Fibroblast of skin of left quadriceps (primary cell): ENCODE measurements at places on chromosomes 2 and 18.
A peak's percentile ranks its signal among the peaks of the same experiment; 100 is the strongest.

GRCh38 chr2:96962567-96963203 lies 23.7 kb downstream of the FAM178B start:
- DNase-seq: no peak

- no peak for DNase-seq
Measured at GRCh38 chr18:59821983-59822382, 77.8 kb upstream of the PMAIP1 start.

GRCh38 chr2:238038203-238038602 lies 22.6 kb upstream of the SCLY start:
- no peak for DNase-seq

GRCh38 chr2:96240341-96241038 lies 25.3 kb downstream of the TMEM127 start:
- DNase-seq: no peak

GRCh38 chr2:2892378-2892777 lies 485.2 kb downstream of the EIPR1 start:
- no peak for DNase-seq

GRCh38 chr2:238096311-238097011 lies 3.7 kb upstream of the ESPNL start:
- no peak for DNase-seq

DNA sequence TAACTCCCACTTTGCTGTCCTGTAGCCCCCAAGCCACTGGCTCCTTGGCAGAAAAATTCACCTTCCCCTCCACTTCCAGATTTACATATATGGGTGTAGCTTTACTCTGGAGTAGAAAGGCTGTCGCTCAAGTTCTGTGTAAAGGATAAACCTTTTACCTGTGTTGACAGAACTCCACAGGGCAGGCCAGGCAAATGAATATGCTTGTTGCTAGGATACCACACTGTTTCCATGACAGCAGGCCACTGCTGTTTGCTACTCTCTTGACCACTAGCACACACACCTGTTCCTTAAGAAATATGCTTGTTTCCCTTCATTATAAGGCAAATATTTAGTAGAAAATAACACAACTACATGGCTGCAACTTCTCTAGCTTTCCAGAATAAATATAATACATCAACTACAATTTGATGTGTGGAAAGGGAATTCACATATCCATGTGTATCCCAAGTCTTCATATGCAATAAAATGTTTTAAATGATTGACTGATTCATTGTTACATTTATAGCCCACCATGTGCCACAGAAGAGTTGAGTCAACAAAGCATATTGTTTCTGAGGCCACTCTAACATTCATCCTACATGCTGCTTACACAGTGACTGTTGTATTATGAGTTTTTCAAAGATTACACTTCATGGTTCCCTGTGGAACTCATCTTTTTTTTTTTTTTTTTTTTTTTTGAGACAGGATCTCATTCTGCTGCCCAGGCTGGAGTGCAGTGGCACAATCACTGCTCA lies 56.2 kb upstream of the ROCK1 start:
- DNase-seq: no peak

- no peak for DNase-seq
Measured at GRCh38 chr2:29848566-29849310, 72.6 kb downstream of the ALK start.

GRCh38 chr2:84492571-84492970 lies 23.7 kb upstream of the DNAH6 start:
- no peak for DNase-seq

DNA sequence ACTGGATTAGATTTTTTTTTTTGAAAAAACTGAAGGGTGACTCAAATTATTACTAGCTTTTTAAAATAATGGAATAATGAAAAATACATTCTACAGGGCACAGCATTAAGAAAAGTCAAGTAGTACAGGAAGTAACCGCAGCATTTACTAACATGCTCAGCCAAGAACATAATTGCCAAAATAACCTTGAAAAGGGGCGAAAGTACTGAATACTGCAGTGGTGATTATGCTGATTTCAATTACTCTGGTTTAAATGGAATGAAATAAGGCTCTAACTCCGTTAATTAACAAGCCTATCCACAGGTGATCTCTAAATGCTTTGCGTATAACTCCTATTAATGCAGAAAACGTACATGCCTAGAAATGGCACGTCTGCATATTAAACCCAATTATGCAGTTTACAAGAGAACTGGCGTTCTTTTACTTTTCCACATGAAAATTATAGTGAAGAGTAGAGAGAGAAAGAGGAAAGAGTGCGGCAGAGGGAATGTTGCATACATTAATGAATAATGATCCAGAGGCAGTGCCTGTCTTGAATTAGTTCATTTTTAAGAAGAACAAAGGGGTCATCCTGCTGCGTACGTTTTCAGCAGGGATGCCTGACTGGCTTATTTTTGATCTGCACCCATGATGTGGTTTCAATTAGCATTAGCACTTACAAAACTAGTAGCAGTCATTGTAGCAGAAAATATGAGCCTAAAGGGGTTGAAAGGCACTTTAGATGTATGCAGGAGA lies 612.4 kb downstream of the NYAP2 start:
- no peak for DNase-seq

DNA sequence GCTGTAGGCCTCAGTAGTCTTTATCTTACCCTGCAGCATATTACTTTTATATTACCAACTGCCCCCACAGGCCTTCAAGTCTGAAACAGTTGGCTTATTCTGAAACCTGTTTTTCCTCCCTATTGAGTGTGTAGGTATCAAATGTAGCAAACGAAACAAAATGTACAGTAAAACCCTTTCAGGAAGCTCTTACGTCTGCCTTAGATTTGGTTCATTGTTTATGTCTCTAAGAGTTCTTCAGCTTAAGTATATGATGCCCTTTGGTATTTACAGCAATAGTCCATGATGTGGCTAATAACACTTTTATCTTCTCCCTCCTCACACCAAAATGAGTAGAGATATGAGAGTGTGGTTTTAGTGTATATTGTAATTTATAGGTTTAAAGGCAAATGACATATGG lies 108.8 kb downstream of the DOCK10 start:
- DNase-seq: no peak

GRCh38 chr18:24306201-24306600 lies 91.4 kb downstream of the OSBPL1A start:
- DNase-seq: peak; percentile 49

DNA sequence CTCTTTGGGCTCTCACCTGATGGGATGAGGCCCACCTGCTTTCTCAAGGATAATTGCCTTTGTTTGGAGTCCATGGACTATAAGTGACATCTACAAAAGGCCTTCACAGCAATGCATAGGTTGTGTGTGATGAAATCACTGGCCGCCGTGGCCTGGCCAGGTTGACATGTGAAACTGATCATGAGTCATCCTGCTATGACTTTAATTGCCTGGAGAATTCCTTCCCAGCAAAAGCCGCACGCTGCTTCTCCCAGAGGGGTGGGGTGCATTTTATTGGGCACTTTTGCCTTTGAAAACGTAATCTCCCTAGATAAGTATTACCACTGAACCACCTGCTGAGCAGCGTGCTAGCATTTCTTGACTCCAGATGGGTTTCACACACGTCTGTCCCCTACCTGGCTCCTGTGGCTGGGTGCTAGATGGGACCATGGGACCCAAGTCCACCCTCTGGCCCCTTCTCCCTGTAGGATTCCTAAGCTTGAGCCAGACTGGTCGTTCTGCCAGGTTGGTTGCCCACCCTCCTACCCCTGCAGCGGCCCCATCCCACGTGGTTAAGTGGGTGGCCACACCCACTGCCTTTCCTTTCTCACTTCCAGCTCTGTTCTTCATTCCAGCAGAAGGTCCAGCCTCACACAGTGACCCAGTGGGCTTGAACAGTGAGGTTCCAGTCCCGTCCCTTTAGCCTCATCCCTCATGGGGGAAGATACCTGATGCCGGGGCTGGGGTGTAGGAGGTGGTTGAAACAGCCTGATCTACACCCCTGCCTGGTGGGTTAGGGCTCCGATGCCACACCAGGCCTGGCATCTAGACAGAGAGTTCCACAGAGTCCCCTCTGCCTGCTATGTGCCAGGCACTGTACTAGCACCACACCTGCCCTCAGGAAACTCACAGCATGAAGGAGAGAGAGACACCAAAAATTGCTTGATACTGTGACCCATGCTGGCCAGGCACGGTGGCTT lies 89.6 kb downstream of the GBX2 start:
- DNase-seq: peak; percentile 49

DNA sequence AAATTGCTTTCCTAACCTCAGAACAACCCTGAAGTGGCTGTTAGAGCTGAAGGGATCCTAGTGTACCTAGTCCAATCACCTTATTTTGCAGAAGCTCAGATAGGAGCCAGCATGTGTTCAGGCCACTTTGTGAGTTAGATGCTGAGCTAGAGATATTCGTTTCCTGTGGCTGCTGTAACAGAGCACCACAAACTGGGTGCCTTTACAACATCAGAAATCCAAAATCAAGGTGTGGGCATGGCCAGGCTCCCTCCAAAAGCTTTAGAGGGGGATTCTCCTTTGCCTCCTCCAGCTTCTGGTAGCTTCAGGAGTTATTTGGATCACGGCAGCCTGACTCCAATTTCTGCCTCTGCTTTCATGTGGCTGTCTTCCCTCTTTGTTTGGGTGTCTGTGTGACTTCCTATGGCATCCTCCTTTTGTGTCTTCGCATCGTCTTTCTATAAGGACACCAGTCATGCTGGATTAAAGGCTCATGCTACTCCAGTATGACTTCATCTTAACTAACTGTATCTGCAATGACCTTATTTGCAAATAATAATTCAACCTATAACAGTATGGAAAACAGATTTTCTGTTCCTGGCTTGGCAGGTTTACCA lies 86.3 kb upstream of the TGFA start:
- no peak for DNase-seq

- DNase-seq: no peak
Measured at GRCh38 chr2:26922405-26923188, 47.8 kb upstream of the MAPRE3 start.

- no peak for DNase-seq
Measured at GRCh38 chr2:42385225-42385624, 24.2 kb upstream of the COX7A2L start.

DNA sequence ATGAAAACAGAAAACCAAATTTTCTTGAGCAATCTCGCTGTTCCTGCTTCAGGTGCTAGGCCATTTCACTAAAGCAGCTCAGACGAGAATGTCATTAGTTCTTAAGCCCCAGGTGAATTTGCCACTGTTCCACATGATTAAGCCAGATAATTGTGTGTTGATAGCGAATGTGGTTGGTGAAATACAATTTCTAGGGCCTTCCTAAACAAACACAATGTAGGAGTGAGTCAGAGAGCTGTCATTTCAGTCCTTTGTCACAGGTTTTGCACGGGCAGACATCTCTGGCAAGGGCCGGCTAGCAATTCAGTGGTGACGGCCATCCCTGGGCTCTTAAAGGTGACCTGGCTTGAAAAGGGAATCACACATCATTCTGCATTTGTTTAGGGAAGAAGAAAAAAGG lies 170.7 kb downstream of the TMEM182 start:
- DNase-seq: no peak
